ENCODE measurements at places on chromosomes 4 and X. TPM values are rescaled to one million over a fixed set of nuclear protein-coding genes. Genes with fewer than 3 reads are reported as not detected.

- DNase-seq = no peak
Observed at GRCh38 chr4:93183576-93183975, 645.0 kb upstream of the ATOH1 start.

GRCh38 chrX:133364196-133364595 lies 51.1 kb downstream of the GPC4 start:
- no peak for DNase-seq

DNA sequence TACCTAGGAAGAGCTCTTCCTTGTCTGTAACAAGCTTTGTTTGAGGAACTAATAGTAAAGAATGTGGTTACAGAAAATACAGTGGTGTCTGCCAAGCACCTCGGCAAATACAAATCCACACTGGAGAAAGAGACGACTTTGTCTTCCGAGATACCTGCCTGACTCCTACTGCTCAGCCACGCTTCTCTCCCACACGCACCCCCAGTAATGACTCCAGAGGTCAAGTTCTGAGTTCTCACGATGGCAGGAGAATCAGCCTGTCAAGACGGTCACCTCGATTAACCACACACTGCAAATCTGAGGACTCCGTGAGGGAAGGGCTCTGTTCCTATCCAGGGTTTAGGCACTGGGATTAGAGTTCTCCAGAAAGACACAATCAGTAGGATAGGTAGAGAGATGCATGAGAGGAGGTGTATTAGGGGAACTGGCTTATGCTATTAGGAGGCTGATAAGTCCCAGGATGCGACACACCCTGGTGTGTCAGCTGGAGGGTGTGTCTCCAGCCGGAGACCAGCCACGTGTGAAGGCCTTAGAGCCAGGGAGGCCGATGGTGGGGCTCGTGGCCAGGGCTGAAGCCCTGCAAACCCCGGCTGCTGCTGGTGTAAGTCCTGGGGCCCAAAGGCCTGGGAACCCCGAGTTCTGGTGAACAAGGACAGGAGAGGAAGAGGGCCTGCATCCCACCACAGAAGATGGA lies 8.4 kb upstream of the TRIML2 start:
- no peak for DNase-seq

GRCh38 chr4:71497078-71497477 lies 158.3 kb downstream of the SLC4A4 start:
- DNase-seq = no peak

DNA sequence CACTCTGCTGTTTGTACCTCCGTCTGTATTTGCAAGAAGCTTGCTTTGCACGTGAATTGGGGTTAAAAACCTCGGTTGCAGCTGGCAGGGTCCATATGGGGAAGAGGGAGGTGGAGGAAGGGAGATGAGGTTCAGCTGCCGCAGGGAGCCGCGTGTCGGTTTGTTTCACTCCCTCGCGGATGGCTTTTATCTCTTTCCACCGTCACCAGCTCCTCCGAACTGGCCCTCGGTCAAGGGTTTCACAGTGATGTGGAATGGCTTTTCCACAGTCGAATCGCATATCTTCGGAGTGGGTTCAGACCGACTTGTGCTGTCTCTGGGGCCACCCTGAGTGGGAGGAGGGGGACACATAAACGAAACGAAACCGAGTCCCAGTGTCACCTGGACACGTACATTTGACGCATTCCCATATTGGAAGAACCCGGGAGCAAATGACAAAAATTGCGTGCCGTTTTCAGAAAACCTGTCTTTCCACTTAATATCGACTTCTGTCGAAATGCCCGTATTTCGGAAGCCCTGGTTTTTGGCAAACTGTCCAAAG lies 929 bp downstream of the ZBTB33 start:
- DNase-seq = peak; percentile 57

GRCh38 chr4:18840481-18840880 lies 818.9 kb upstream of the LCORL start:
- DNase-seq = no peak

GRCh38 chr4:170374770-170375169 lies 285.0 kb upstream of the AADAT start:
- no peak for DNase-seq

- no peak for DNase-seq
Observed at GRCh38 chr4:52576326-52576725, 82.8 kb downstream of the USP46 start.

The SHOX gene
- total RNA-seq = 0.36 TPM

DNA sequence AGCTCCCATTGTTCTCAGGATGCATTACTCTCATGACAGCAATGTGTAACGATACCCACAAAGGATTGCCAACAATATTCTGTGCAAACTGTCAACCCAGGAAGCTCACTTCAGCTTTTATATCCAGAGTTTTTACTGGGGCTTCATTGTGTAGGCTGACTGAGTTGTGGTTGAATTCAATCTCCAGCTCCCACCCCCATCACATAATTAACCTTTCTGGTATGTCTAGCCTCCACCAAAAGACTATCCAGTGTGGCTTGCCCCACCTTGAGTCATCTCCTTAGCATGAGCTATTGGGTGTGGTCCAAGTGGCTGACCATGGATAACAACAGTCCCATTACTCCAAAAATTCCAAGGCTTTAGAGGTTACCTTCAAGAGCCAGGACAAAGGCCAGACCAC lies 17.7 kb upstream of the TAB3 start:
- no peak for DNase-seq

The CDKL2 gene
- total RNA-seq = 2.4 TPM

DNA sequence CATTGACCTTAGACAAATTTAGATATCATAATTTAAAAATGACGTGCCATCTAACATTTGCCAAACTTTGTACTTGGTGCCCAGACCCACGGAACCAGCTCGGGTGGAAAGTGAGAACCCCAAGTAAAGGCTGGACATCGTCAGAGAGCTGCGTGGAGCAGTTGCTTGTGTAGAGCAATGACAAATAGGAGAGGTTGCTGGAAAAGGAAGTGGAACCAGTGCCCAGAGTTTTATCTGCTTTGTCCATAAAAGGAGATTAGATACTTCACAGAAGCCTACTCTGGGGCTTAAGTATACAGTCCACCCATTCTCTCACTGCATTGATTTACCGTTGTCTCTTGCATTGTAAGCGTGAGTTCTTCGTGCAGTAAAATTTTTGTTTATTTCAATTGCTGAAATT lies 5.4 kb upstream of the TBC1D1 start:
- DNase-seq = no peak

Measured in sciatic nerve (tissue), 2 donors.